NCI-H2227 treated with DMSO at 0.1 percent for 48 hours (cell line): ENCODE measurements at places on chromosomes 4 and X.
A peak's percentile ranks its signal among the peaks of the same experiment; 100 is the strongest.

GRCh38 chrX:52839137-52839536 lies 28.1 kb downstream of the XAGE5 start:
- DNase-seq, result no peak

DNA sequence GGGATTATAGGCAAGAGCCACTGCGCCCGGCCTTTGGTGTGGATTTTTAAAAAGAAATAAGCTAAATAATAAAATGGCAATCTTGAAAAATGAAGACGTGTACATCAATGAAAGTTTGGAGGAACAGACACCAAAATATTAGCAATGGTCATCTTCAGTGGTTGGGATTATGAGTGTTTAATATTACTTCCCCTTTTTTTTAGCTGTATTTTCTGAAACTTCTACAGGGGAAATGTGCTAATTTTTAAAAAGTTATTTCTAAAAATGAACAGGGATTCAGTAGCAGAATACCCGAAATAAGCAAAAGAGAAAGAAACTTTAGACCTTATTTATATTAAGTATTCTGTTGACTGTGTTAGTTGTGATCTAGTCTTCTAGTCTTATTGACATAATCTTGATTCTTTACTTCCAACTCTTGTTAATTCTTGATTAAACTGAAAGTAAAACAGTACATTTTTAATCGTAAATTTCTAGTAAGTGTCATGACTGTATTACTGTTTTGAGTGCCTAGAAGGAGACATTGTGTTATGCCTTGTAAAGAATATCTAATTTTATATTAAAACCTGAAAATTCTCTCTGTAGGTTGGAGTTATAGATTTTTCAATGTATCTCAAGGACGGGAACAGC lies 51.3 kb downstream of the RUFY3 start:
- no peak for DNase-seq

- DNase-seq, result no peak
Measured at GRCh38 chr4:95388911-95389310, 159.9 kb downstream of the UNC5C start.

- DNase-seq, result no peak
Measured at GRCh38 chr4:56783986-56784385, 37.5 kb downstream of the SPINK2 start.

GRCh38 chrX:66036231-66036630 lies 3.6 kb downstream of the VSIG4 start:
- no peak for DNase-seq

- no peak for DNase-seq
Measured at GRCh38 chr4:110676241-110676640, 53.4 kb upstream of the PITX2 start.

DNA sequence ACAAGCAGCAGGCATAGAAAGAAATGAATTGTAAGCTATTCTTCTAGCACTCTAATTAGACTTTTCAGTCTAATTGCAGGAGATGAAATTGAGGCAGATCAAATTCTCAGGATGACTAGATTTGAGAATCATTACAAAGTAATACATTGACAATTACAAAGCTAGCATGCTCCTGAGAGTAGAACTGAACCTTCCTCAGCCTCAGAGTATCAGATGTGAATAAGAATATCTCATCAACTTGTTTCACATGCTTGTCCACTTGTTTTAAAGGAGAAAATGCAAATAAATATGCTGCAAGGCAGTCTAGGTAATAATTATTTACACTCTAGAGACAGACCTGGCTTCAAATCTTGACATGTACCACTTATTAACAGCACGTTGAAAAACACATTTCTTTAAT lies 491.0 kb upstream of the MAGEB2 start:
- no peak for DNase-seq

- DNase-seq, result no peak
Measured at GRCh38 chr4:122218762-122219161, 66.6 kb downstream of the BLTP1 start.

DNA sequence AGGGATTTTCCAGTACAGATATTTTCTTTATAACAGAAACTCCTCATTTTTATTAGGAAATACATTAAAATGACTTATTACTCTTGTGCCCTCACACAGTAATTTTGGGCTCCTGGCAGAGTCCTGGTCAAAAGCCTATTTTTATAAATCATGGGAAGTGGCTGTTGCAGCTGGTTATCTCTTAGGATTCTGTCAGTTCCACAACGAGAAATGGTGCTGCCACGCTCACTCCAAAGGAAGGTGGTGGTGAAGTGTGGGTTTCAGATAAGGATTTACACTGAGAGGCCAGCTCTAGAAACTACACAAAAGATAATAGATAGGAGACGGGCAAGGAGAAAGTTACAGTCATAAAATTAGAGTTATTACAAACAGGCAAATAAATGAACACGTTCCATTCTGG lies 159.2 kb upstream of the FAM241A start:
- no peak for DNase-seq

GRCh38 chr4:114046331-114046730 lies 66.9 kb upstream of the ARSJ start:
- no peak for DNase-seq

DNA sequence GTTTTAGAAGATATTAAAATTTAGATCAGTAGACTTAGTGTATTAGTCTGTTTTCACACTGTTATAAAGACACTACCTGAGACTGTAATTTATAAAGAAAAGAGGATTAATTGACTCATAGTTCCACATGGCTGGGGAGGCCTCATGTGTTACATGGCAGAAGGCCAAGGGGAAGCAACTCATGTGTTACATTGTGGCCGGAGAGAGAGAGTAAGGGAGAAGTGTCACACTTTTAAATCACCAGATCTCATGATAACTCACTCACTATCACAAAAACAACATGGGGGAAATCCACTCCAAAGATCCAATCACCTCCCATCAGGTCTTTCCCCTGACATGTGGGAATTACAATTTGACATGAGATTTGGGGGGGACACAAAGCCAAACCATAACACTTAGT lies 1159.7 kb upstream of the PCDH7 start:
- DNase-seq, result no peak

DNA sequence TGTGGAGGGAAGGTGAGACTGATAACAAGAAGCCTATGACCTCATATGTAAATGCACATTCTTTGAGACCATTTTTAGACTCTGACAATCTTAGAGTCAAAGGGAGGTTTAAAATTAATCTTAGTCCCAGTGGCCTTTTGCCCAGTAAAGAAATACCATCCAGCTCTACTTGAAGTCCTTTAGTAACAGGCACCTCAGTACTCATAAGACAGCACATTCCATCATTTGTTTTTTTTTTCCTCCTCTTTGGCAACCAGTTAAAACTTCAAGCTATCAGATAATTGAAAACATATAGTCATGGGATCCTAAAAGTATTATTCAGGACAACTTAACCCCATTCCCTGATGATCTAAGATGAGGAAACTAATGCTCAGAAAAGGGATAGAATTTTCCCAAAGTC lies 4.6 kb downstream of the EDA2R start:
- DNase-seq, result no peak

DNA sequence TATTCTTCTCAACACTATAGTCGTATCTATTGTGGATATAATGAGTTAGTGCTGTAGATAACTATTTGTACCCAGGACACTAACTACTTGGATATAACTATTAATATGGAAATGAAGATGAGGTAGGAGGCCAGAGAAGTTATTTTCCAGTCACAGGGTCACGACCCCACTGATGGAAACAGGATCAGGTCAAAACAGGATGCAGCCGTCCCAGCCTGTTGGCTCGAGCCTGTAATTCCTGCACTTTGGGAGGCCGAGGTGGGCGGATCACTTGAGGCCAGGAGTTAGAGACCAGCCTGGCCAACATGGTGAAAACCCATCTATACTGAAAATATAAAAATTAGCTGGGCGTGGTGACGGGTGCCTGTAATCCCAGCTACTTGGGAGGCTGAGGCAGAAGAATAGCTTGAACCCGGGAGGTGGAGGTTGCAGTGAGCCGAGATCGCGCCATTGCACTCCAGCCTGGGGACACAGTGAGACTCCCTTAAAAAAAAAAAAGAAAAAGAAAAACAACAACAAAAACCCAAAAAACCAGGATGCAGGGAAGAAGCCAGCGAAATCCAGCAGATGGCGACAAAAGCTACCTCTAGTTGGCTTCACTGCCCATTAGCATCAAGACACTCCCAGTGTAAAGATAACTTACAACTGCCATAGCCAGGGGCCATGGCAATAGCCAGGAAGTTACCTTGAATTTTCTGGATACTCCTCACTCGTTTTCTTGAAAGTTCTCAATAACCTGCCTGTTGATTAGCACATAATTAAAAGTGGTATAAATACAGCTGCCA lies 37.9 kb upstream of the NKAP start:
- DNase-seq, result peak; percentile 45

DNA sequence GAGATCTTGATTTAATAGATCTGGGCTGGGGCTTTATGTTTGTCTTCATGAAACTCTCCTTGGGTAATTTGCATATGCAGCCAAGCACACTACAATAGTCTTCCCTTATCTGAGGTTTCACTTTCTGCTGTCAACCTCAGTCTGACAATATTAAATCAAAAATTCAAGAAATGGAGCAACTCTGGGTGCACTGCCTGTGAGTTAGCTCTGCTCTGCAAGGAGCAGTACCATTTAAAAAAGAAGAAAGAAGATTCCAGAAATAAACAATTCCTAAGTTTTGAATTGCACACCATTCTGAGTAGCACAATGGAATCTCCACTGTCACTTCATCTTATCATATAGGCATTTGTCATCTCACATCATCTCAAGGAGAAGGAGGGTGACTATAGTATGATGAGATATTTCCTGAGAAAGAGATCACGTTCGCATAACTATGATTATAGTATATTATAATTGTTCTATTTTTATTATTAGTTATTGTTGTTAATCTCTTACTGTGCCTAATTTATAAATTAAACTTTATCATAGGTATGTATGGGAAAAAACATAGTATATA lies 9.4 kb downstream of the FNIP2 start:
- no peak for DNase-seq

- DNase-seq, result no peak
Measured at GRCh38 chr4:81197864-81198524, 17.0 kb downstream of the PRKG2 start.

DNA sequence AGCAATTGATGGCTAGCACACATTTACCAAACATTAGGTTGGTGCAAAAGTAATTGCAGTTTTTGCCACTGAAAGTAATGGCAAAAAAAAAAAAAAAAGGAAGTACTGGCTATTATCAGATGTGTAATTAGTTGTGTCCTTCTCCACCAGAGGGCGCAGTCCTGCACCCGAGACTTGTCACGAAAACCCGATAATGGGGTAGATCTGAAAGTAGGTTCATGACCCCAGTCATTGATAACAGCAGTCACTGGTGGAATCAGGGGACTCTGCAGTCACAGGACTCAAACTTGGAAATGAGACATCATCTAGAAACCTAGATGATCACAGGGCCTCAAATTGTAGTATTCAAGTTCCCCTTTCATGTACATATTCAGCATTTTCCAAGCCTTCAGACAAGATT lies 13.1 kb upstream of the ACOT9 start:
- peak; percentile 38 for DNase-seq

- no peak for DNase-seq
Measured at GRCh38 chrX:46838486-46838870, 1.6 kb downstream of the RP2 start.

DNA sequence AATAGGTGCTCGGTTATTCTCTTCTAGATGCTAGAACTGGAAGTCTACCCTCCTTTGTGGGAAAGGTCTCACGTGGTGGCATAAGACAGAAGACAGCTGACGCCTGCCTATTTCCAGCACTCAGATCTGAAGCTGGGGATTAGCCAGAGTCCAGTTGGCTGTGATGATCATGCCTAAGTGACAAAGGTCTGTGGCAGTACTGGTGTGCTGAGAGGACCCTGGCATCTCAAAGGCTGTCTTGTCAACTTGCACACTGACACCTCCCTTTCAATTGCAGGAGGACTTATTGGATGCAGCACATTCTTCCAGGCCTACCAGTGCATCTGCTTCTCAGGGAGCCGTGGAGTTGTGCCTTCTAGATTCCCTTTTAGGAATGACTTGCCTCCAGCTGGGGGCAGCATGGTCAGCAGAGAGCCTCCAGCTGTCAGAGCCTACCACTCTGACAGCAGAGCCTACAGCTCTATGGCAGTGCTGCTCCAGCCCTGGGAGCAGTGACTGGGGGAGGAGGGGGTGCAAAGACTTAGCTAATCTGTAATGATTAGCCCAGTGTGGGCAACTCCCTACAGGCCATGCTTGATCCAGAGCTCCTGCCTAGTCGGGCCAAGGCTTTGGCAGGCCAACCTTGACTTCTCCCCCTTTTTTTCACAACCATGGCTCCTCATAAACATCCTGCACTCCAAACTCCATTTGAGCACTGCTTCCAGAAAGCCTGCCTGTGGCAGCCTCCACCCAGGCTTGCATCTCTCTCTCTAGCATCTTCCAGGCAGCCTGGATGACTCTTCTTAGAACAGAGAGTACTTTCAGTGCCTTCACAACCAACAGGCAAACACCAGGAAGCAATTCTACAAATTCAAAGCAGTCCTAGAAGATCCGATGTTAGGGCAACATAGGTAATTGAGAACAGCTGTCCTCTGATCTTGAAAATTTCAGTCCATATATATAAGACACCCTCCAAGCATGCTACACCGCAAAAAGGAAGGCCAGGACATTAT lies 13.8 kb upstream of the FGFBP2 start:
- DNase-seq, result no peak

DNA sequence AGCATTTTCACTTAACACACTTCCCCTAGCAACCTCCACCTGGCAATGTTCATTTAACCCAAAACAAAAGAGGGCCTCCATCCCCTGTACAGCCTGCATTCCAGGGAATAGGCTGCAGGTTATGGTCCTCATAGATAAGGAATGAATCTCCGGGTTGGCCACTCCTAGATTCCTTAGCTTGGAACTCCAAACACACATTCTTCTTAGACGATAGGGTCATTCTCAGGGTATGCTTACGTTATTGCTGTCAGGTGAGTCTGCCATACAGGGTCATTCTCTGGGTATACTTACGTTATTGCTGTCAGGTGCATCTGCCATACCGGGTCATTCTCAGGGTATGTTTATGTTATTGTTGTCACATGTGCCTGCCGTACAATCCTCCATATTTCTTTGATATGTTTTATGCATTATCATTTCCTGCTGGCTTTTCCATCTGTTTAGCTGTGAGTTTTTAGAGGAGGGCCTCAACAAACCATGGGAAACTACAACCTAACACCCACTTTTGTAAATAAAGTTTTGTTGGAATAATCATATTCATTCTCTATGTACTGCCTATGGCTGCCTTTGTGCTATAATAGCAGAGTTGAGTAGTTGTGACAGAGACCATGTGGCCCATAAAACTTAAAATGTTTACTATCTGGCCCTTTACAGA lies 8.2 kb upstream of the AFF1 start:
- DNase-seq, result no peak

DNA sequence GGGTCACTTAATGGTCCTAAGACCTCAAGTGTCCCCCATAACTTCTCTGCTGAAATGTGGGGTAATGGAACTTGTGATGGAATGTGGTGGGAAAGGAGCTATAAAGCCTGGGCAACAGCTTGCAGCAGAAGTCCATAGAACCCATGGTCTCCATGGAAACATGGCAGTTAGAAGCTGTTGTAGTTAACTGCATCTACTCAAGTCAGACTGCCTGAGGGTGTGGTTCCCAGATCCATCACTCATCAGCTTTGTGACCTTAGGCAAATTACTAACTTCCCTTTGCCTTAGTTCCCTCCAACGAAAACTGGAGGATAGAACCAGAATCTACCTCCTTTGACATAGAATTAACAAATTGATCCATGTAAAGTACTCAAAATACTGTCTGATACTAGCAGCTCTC lies 113.0 kb downstream of the SPATA18 start:
- DNase-seq, result no peak

- no peak for DNase-seq
Measured at GRCh38 chr4:150818661-150819060, 196.4 kb downstream of the LRBA start.

GRCh38 chr4:178823673-178824295 lies 1381.5 kb upstream of the AGA start:
- no peak for DNase-seq

GRCh38 chrX:44400588-44400987 lies 57.1 kb upstream of the EFHC2 start:
- no peak for DNase-seq
